CD4-positive, CD25-positive, alpha-beta regulatory T cell (primary cell): ENCODE measurements at places on chromosomes 5 and 9. TPM values are rescaled to one million over a fixed set of nuclear protein-coding genes. Genes with fewer than 3 reads are reported as not detected.

PRUNE2 gene
- polyA plus RNA-seq, result 0.28 TPM

LRRC70 gene
- polyA plus RNA-seq, result 0.62 TPM

FIBCD1 gene
- not detected for polyA plus RNA-seq

TOR1B gene
- 11.6 TPM for polyA plus RNA-seq

- DNase-seq, result no peak
- no peaks in the 10 kb centered on the region for H3K36me3 ChIP-seq
- no peak overlapping the region for H3K27ac ChIP-seq
- no peaks in the 10 kb centered on the region for H3K27me3 ChIP-seq
- H3K4me1 ChIP-seq, result no peaks in the 10 kb centered on the region
These were observed 193.5 kb downstream of the PLK2 start for GRCh38 chr5:58266402-58266801.
